K562 (cell line): ENCODE measurements at places on chromosomes 16 and 17. TPM values are rescaled to one million over a fixed set of nuclear protein-coding genes. Genes with fewer than 3 reads are reported as not detected.

DNA sequence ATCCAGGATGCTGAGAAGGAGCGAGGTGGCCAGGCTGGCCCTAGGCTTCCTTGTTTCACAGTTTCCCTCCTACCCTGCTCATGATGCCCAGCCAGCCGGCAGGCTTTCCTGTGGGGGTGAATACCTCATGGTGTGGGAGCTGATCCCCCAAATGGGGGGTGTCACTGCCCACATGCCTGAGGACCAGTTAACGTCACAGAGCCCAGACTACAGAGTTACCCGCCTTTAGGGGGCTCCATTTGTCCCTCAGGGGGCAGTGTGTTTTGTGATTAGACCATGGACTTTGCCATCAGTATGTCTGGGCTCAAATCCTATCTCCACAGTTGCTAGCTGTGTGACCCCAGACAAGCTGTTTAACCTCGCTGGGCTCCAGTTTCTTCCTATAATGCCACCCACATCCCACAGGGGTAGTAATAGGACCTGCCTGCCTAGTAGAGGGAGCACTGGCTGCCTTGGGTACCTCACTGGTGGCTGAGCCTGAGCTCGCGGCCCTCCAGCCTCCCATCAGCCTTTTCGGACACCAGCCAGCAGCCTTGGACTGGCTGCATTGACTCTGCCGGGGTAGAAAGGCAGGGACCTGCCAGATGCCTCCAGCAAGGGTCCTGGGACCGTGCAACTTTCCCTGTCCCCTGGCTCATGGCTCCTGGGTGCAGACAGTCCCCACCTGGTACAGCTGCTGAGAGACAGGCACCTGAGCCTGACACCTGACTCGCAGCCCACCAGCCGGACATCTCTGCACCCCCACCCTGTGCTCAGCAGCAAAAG lies 87.5 kb upstream of the GSE1 start:
- DNase-seq, result no peak

DNA sequence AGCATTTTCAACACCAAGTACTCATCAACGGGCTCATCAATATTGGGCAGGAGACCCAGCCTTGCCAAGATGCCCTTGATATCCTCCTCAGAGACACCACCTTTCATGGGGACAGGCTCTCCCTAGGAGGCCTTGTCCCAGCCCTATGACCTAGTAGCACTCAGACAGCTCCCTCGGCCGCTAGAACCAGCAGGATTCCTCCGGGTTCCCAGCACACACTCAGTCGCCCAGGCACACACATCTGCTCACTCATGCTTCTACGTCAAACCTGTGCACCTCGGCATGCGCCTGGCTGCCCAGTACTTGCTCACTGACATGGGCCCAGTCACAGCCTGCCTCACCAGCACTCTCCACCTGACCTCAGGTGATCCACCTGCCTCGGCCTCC lies 17.0 kb downstream of the SRCIN1 start:
- DNase-seq, result no peak

DNA sequence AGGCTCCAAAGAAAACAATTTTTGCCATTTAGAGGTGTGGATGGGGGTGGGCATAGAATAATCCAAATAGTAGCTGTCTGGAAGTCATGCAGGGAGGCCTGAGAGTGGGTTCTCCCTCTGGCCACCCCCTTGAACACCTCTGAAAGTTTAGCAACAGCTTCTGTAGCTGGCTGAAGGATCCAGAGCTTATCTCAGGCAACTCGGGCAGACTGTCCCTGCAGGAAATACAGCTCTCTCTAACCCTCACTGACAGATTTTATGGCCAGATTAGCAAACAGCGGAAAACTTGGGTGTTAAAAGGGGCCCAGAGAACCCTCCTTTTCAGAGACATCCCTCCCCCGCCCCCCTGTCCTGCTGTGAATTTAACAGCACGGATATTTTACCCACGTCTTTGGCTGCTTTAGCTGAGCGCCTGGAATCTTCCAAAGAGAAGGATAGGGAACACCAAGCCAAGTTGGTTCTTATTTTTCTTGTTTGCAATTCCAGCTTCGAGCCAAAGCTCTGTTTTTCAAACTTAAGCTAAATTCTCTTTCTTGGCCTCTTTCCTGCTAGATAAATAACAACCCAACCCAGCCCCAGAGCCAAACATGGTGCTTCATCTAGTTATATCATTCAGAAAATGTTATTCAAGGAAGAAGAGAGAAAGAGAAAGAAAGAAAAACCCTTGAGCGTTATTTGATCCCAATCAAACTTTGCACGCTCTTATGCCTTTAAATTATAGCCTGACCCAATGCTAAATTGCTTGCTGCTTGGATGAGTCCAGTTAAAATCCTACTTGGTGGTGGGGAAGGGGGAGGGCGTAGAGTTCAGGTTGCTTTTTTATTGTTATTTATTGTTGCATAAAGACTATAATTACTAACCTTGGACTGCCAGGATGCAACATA lies 2.3 kb upstream of the HOXB2 start:
- DNase-seq, result peak; percentile 58

DNA sequence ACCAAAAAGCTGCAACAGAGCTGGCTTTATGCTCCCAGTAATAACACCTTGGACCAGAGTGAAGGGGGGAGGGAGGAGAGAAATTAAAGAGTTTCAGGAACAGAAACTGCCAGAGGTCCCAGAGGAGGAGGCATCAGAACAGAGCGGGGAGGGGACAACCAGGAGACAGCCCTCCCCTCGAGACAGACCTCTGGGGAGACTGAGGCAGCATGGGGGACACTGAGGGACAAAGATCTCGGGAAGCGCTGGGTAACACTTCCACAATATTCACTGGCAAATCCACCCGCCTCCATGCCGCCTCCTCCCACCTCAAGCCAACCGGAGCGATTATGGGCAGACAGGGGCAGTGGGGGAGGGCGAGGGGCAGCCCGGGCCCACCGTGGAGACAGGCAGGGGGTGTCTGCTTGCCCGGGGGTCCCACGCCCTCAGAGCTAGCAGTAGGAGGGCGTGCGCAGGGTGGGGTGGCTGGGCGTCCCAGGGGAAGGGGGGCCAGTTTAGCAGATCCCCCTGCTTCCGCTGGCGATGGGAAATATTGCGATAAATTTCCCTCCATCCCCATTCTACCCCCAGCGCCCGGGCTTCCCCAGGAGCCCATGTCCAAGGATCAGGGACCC lies 1.2 kb downstream of the PCGF2 start:
- DNase-seq, result no peak

The TEKT3 gene
- 0.34 TPM in 1 of 2 replicates, not detected in the other for polyA plus RNA-seq

The GINS3 gene
- 17.8 and 20.6 TPM in 2 replicates for polyA plus RNA-seq

The LRRC37A gene
- polyA plus RNA-seq, result 1.8 and 2.8 TPM in 2 replicates

The CBLN1 gene
- polyA plus RNA-seq, result not detected in 2 replicates

- DNase-seq, result no peak
Measured at GRCh38 chr16:14150796-14151195, 79.7 kb downstream of the MRTFB start.

The MT1F gene
- polyA plus RNA-seq, result 0.23 TPM in 1 of 2 replicates, not detected in the other

GRCh38 chr16:4572715-4573114 lies 16.6 kb downstream of the C16orf96 start:
- peak; percentile 27 for DNase-seq

The DNAH9 gene
- not detected in 2 replicates for polyA plus RNA-seq

DNA sequence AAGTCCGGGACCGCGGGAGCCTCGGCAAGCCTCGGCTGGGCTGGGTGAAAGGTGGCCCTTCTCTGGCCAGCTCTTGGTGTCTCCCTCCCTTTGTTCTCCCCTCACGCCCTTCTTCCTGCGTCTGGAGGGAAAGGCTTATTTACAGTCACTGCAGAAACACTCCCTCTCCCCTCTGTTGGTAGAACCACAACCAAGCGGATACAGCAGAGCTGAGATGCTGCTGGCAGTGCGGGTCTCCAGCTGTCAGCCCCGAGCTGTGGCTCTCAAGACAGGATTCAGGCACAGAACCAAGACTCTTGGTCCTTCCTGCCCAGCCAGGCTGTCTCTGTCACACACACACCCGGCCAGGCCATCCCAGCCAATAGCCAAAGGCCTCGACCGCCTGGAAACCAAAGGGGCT lies 133.3 kb downstream of the ENGASE start:
- no peak for DNase-seq

GRCh38 chr16:76946879-76947278 lies 244.1 kb upstream of the MON1B start:
- peak; percentile 22 for DNase-seq
